ENCODE measurements at places on chromosomes 16 and 17.

- DNase-seq: no peak
Observed at GRCh38 chr16:15653227-15653626, 3.2 kb downstream of the NDE1 start.

DNA sequence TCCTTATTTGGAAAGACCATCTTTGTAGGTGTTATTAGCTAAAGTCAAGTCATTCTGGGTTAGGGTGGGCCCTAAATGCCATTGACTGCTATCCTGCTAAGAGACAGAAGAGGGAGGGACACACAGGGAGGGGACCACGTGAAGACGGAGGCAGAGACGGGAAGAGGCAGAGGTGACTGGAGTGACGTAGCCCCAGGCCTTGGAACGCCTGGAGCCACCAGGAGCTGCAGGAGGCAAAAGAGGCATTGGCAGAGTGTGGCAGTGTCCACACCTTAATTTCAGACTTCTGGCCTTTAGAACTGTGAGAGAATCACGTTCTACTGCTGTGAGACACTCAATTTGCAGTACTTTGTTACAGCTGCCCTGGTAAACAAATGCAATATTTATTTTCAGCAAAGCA, 13.3 kb downstream of the AFMID start:
- DNase-seq: no peak

- no peak for DNase-seq
Observed at GRCh38 chr17:73592501-73592961, 51.7 kb downstream of the SDK2 start.

DNA sequence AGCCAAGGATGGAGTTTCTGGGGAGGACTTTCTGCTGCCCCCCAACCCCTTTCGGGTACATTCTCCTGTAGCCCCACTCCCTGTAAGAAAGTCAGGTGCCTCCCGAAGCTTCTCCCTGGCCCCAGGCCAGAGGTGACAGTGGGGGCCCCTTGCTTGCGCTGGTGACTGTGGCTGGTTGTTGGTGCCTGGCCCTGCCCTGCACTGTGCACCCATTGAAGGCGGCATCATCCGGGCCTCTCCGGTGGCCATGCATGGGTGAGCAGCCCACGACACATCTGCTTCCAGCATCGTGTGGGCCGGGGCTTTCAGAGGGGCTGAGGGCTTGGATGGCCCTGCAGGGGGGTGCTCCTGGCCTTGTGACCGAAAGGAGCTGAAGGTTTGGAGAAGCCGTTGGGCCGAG, 297.0 kb downstream of the SEC14L1 start:
- no peak for DNase-seq

DNA sequence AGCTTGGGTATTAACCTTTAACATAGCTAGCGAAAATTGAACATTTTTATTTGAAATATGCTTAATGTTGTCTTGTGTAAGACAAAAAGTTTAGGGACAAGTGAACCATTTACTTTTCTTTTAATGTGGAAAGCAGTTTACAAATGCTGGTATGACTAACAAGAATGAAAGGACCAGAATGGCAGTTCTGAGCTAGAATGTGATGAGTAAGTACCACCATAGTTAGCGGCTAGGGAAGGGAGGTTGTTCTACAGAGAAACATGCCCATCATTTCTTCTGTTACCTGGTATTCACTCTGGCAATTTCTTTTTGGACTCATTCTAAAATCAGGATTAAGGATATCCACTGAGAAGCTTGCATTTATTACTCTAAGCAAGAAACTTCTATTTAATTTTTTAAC, 121.1 kb downstream of the WWOX start:
- no peak for DNase-seq
